ENCODE measurements at places on chromosomes 16 and 17.
A peak's percentile ranks its signal among the peaks of the same experiment; 100 is the strongest.

DNA sequence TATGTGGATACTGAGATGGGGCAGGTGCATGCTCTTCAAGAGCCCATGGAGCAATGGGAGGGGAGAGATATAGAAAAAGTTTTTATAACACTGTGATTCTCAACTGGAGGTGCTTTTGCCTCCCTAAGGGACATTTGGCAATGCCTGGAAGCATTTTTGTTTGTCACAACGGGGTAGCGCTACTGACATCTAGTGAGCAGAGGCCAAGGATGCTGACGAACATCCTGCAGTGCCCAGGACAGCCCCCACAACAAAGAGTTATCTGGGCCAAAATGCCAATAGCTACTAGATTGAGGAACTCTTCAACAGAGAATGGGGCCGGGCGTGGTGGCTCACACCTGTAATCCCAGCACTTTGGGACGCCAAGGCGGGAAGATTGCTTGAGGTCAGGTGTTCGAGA lies 67.2 kb upstream of the CLEC3A start:
- DNase-seq, result no peak

DNA sequence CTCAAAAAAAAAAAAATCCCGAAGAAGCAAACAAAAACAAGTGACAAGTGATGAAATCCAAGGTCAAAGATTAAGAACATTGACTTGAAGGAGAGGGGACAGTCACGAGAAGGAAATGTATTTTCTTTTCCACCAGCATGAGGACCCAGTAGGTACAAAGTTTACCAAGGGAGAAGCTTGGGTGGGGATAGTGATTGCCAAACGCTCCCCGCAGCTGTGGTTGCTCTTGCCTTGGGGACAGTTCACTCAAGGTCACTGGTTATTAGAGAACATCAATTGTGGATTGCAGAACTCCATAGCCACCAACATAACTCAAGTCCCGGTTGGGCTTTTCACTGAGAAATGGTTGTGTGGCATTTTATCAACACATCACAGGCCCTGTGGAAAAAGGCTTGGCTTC lies 27.0 kb downstream of the RSL1D1 start:
- DNase-seq, result no peak

DNA sequence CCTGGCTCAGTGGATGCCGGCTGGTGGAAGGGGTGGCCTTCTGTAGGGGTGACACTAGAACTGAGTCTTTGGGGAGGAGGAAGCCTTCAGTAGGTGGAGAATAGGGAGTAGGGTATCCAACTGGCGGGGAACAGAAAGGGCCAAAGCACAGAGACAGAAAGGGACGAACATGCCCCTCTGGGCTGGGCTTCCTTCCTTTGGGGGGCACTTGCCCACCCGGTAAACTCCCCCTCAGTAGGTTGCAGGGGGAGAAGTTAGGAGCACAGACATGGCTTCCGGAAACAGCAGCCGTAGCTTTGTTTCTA lies 774 bp downstream of the ENGASE start:
- DNase-seq, result no peak

GRCh38 chr17:81429821-81430551 lies 34.7 kb downstream of the BAHCC1 start:
- no peak for DNase-seq

GRCh38 chr17:6366221-6366666 lies 68.7 kb downstream of the AIPL1 start:
- peak; percentile 16 for DNase-seq
